ENCODE measurements at places on chromosomes 3 and 15.

DNA sequence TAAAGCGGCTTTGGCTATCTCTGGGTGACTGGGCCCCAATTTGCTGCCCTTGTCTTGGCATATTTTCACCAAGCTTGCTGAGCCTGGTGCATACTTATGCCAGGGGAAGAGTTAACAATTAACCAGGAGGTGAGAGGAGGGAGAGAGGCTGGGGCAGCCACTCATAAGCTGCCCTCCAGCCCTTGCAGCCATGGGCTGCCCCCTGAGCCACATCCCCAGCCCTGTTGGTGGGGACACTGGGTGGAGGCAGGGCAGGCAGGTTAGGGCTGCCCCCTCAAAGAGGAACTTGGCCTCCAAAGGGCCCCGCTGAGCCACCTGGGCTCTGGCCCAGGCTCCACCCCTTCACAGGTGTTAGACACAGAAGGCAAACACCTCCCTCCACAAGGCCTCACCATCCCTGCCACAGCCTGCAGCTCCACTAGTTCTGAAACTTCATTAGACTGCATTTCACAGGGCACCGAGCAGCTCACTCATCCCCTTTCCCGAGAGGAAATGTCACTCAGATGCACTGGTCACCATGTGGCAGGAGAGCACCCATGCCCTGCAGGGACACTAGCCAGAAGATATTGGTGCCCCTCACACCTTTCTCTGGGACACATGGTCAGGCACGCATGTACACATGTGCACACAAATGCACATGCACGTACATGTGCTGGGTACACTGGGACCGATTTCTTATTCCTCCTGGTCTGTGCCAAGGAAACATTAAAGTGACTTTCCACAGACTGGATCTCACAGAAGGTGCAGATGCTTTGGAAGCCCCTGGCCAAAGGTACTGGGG is 20.2 kb downstream of the AMOTL2 start:
- peak; percentile 81 for DNase-seq

GRCh38 chr15:38073178-38073946 is 138.9 kb downstream of the TMCO5A start:
- DNase-seq: no peak

DNA sequence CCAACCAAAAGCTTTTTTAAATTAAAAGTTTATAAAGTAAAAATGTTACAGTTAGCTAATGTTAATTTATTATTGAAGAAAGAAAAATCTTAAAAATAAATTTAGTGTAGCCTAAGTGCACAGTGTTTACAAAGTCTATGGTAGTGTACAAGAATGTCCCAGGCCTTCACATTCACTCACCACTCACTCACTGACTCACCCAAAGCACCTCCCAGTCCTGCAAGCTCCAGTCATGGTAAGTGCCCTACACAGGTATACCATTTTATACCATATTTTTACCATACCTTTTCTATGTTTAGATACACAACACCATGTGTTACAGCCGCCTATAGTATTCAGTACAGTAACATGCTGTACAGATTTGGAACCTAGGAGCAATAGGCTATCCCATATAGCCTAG is 29.1 kb downstream of the SSR3 start:
- no peak for DNase-seq

- DNase-seq: no peak
These were observed 79.9 kb downstream of the CHSY1 start for GRCh38 chr15:101171954-101172353.

- peak; percentile 49 for DNase-seq
These were observed 161.3 kb upstream of the SLC2A2 start for GRCh38 chr3:171187706-171188290.

DNA sequence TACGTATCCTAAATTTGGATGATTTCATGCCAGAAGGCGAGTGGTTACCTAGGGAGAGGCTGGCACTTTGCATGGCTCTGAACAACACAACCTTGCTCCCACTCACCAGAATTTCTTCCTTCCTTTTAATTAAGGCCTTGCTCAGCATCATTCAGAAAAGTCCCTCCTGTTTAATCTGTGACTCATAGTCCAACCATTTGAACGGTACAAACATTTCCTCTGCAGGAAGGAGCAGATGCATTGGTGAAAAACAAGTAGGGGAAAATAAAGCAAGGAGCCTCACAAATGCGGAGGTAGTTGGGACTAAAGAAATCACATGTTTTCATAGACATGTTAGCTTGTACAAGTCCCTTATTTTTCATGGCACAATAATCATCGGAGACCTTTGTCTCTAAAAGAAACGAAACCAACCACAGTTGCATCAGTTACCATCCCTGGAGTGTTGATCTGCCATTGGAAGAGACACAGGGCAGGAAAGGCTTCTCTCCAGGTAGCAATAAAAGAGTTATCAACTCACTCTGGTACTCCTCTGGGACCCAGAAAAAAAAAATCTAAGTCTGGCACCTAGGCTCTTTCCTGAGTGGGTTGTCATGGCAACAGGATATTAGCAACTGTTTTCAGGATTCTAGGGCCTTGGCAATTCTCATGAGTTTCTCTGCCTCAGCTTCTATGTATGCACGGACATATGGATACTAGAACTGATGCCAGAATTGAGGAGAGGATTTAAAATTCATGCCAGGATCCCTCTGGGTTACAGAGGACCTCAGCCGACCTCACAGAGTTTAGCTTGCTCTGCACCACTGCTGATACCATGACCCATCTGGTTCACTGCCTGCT is 255.4 kb upstream of the ARPP21 start:
- DNase-seq: no peak

DNA sequence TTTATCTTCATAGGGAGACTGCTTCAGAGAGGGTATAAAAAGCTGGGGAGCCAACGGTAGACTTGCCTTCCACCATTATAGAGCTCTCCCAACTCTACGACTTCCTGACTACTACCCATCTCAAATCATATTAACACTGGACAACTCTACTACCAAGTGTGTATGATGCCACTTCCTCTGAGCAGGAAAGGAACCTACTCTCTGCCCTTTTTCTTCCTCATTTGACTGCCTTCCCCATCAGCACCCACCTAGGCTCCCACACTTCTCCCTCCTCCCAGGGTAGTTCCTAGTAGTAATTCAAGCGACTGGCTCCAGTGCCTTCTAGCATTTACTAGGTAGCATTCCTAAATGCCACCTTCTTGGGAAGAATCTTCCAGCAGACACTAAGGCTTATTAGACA is 24.5 kb upstream of the TBL1XR1 start:
- DNase-seq: no peak

DNA sequence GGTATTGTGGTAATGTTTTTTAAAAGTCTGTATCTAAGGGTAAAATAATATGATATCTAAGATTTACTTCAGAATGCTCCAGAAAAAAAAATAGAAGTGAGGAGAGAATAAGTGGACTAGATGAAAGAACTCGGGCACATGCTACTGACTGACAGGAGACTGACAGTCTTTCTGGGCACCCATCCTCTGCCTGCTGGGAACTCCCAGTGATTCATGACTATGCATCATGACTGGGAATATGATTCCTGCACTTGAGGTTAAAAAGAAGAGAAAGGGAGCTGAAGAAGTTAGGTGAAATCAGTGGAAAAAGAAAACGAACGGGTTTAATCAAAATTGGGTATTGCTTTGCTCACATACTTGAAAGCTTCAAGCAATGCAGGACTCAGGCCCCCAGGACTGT is 35.7 kb upstream of the SPSB4 start:
- DNase-seq: no peak

DNA sequence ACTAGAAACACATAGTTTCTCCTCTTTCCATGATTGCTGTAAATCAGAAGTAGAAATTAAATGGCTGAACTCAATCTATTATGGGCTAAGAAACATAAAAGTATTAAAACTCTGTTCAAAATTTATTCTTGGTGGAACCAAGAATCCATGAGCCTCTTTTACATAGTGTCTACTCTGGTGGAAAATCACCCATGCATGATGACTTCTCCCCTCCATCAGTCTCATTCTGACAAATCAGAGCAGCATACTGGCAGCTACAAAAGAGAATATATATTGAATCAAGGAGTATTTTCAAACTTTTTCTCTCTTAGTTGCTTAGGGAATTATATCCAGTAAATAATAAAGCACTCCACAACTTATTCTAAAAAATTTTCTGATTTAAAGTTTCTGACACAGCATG is 536.9 kb upstream of the CCDC54 start:
- no peak for DNase-seq

DNA sequence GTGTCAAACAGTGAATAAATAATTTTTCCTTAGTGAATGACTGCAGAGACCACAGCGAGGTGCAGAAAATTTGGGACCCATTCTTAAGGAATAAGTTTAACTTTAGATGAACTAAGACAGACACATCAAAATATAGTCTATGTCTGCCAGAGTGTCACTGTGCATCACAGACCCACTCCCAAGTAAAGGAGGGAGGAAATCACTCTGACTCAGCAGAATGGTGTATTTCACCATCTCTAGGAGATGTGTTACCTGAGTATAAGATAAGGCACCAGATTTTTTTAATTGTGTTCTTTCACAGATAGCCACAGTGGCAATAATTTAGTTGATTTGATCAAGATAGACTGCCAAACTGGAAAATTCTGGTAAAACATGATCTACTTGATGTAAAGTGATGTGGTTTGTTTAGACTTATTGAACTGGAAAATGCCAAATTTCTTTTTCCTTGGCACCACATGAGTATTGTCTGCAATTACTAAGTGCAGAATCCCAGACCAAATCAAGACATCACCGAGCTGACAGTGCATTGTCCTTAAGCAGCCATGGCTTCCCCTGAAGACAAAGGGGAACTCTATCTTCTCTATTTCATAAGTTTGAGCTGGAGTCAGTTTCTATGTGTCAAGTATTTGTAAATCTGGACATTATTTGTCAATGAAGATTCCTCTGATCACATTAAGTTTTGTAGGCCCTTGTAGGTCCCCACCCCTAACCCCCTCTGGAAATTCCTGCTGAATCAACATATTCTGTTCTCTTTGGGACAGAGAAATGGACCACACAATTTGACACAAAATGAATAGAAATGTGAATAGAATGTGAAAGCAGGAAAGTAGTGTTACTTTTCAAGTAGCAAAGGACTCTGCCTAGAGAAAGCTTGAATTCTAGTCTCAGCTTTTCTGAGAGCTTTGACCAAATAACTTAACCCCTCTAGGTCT is 47.6 kb downstream of the TIPARP start:
- DNase-seq: no peak
